ENCODE measurements at places on chromosomes 2 and 18.

GRCh38 chr2:239533569-239534316 is 132.9 kb upstream of the HDAC4 start:
- DNase-seq, result no peak

DNA sequence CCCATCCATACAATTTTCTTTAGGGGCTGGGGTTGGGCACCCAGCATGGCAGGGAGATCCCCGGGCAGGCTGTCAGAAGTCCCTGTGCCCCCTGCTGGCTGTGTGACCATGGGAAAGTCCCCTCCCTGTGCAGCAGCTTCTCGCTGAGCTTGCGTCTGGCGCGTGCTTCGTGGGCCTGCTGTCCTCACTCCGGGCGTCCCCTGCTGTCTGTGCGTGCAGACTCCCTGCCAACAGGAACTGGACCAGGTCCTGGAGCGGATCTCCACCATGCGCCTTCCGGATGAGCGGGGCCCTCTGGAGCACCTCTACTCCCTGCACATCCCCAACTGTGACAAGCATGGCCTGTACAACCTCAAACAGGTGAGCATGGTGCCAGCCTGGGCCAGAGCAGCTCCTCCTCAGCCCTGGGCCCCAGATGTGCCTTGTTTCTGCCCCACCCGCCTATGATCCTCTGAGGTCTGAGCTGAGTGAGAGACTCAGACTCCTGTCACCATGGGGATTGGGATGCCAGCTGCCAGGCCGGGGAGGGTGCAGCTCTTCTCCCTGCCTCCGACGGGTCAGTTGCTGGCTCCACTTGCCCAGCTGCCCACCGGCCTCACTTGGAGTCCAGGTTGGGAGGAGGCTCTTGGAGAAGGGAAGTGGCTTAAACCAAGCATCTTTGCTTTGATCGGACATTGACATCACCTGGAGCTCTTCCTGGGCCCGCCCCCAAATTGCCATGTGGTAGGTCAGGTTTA is 28.6 kb downstream of the IGFBP2 start:
- no peak for DNase-seq

- DNase-seq, result no peak
These were observed 26.5 kb upstream of the C2orf74 start for GRCh38 chr2:61135510-61135909.

DNA sequence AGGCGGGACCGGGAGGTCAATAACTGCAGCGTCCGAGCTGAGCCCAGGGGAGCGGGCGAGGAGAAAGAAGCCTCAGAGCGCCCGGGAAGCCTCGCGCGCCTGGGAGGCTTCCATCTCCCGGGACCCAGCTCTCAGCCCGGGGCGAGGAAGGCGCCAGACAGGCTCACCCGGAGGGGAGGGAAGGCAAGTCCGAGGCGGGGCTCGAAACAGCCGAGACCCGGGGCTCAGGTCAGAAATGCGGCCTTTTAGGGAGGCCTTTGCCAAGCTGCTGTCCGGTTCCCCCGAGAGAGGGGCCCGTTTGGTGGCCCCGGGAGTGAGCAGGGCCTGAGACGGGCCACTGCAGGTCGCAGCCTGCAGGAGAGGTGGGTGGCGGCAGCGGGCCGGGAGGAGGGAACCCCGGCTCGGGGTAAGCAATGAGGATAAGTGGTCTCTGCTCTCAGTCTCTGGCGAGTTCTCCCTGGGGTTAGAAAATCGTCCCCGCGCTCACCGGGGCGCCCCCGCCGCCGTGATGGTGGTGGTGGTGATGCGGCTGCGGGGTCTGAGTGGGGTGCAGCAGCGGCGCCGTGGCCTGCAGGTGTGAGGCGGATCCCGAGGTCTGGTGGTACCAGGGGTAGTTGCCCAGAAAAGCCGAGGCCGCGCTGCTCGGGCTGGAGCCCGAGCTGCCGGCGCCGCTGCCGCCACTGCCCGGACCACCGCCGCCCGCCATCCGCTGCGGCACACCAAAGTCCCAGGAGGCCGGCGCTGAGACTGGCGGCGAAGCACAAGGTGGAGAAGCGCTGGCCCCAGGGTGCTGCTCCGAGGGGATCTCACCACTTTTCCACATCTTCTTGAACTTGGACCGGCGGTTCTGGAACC is 2.4 kb downstream of the DLX2 start:
- DNase-seq, result no peak

DNA sequence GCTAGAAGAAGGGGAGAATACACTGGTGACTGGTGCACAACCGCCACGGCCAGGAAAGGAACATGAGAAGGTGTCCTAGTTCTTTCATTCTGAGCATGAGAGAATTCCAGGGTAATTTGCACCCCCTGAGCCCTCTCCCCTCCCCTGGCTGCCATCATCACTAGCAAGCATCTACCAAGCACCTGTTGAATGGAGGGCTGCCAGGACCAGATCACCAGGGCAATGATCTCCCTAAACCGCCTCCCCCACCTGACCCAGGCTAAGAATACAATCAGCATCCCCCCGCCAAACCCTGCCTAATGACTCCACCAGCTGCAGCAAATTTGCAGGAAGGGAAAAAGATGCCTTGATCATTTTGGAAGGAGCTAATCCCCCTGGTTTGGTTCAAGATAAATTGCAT is 100.2 kb downstream of the STPG4 start:
- DNase-seq, result no peak

- no peak for DNase-seq
These were observed 78.0 kb upstream of the RPL31 start for GRCh38 chr2:100924122-100924519.

- DNase-seq, result no peak
These were observed 650.1 kb downstream of the SLC4A3 start for GRCh38 chr2:220277445-220277975.

GRCh38 chr2:100903534-100904258 is 83.8 kb downstream of the NPAS2 start:
- DNase-seq, result no peak

GRCh38 chr2:16438613-16439321 is 226.9 kb downstream of the CYRIA start:
- DNase-seq, result no peak

DNA sequence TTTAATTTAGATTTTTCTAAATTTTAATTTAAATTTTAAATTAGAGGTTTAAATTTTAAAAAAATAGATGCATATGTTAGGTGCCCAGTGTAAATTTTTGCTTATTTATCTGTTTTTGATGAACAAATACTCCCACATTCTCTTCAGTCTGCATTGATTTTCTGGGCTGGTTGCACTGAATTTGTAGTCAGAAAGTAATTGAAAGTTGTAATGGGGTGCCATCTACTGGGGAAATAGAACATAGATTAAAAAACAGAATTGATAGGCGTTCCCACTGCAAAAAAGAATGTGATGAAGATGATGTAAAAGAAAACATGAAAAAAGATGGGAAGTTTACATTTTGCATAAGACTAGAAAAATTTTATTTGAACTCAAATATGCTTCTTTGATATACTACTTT is 51.7 kb upstream of the CCDC85A start:
- DNase-seq, result no peak

DNA sequence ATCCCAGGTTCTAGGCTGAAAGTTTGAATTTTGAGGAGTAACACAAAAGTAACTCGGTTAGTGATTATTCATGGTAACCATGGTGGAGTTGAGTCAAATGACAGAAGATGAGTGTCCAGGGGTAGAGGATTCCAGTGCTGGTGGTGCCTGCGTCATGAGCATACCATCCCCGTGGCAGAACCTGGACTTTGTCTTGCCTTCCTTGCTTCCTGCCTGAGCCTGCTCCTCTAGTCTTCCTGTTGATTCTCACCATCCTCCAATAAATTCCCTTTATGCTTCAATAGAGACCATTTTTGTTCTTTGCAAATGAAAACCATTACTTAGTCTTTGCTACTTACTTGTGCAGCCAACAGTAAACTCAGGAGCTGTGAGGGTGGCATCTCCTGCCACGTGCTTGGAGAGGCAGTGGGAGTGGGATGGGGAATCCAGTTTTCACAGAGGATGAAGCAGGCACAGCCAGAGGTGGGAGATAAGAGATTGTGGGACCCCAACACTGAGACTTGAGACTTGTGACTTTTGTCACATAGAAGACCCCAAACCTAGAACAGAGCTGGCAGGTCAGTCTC is 4.1 kb upstream of the YES1 start:
- DNase-seq, result no peak

DNA sequence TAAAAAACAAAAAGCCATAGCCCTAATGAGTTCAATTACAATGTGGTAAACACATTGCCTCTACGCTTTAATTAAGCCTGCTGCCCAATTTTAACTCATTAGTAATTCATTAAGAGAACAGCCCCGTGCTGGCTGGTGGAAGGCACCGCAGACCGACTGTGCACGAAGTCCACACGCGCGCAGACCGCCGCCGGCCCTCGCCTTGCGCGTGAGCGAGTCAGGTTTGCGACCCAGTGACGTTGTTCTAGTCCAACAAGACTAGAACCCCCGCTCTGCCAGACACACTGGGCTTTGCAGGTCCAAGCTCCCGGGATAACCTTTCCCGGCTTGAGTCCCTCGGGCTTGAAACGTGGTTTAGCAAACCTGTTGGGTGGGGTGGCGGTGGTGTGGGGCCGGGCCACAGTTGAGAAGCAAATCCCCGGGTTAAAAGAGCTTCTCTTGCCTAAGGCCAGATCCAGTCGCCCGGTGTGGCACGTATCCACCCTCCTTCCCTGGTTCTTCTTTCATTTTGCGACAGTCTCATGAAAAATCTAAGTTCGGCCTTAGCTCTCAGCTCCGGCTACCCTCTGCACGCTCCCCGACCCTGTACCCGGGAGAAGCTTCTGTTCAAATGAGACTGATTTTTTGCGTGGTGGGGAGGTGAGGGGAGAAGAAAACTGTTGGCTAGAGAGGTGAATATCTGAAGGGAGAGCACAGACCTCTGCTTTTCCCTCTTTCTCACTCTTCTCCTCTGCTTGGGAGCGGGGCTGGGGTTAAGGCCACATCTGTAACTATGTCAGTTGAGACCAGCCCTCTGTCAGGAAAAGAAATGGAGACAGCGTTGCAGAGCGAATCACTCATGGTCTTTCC is 11.1 kb upstream of the SKOR2 start:
- no peak for DNase-seq

GRCh38 chr2:73994178-73994831 is 9.6 kb downstream of the TET3 start:
- no peak for DNase-seq

- no peak for DNase-seq
These were observed 615.0 kb upstream of the DDX18 start for GRCh38 chr2:117199511-117199910.

- DNase-seq, result no peak
These were observed 329.3 kb downstream of the INSIG2 start for GRCh38 chr2:118417406-118418120.

- no peak for DNase-seq
These were observed 86.7 kb downstream of the ATL2 start for GRCh38 chr2:38290332-38290731.

DNA sequence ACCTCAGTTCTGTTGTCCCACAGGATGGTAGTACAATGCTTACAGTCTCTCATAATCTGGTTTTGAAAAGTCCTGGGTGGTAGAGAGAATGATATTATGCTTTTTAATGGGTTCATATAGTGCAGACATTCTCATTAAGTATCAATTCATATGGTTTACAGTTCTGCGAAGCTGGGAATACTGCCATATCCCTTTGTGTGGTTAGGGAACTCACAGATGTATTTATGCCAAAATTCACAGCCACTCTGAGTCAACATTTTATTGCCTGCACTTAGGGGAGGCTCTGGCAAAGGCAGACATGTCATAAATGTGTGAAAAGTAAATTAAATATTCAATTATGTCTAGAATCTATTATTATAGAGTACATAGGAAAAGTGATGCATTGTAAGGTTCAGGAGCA is 808.2 kb downstream of the SUCLG1 start:
- DNase-seq, result no peak

- no peak for DNase-seq
These were observed 2.4 kb downstream of the ZNF396 start for GRCh38 chr18:35374708-35375107.

GRCh38 chr2:30026091-30027055 is 105.0 kb upstream of the ALK start:
- no peak for DNase-seq

DNA sequence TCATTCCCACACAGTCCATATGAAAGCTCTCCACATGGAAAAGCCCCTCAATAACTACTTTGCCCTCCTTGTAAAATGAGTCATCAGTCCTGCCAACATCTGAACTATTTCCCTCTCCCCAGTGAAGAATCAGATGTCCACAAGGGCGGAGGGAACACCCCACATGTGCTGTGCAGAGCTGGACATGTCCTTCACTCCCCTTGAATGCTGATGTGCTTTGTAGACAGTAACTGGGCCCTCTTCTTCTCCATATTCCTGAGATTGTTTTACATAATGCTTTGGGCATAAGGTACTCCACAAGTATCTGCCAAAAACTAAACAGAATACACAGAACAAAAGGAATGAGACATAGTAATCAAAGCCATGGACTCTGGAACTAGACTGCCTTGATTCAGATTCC is 879.4 kb downstream of the BCL11A start:
- no peak for DNase-seq

- DNase-seq, result no peak
These were observed 1.3 kb downstream of the B4GALT6 start for GRCh38 chr18:31683106-31683505.

- DNase-seq, result no peak
These were observed 94.0 kb upstream of the SULT1C3 start for GRCh38 chr2:108145557-108146326.

GRCh38 chr2:106859498-106859897 is 26.5 kb downstream of the ST6GAL2 start:
- no peak for DNase-seq

DNA sequence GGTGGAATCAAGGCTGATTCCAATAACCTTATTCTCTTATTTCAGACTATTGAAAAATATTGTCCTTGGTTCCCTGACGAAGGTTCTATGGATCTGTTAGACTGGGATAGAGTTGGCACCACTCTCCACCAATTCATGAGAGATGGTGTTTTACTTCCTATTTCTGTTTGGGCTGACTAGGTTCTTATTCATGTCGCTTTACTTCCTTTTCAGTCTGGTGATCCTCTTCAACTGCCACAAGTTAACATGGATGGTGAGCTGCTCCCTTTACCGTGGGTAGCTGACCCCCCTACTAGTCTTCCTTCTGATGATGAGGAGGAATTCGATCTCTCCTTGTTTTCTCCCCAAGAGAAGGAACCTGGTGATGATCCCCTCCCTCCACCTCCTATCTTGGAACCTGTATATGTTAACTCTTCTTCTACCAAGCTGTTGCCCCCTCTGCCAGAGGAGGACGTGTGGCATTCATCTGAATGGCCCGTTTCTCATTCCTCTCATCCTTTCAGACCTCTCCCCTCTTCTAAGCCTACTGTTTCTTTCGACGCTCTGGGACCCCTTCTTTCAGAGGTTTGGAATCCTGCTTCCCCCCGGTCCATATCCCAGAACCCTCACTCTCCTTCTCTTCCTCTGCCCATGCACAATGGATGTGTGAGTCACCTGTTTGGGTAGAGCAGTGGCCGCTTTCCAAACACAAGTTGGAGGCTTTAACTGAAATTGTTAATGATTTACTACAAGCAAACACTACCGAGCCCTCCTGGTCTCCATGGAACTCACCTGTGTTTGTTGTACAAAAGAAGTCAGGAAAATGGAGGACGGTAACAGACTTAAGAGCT is 13.5 kb upstream of the CNOT11 start:
- no peak for DNase-seq

GRCh38 chr18:60027397-60027796 is 127.6 kb downstream of the PMAIP1 start:
- no peak for DNase-seq

All from vagina (tissue), 2 donors.